AG08395 (cell line): ENCODE measurements at places on chromosomes 4 and X.
A peak's percentile ranks its signal among the peaks of the same experiment; 100 is the strongest.

DNA sequence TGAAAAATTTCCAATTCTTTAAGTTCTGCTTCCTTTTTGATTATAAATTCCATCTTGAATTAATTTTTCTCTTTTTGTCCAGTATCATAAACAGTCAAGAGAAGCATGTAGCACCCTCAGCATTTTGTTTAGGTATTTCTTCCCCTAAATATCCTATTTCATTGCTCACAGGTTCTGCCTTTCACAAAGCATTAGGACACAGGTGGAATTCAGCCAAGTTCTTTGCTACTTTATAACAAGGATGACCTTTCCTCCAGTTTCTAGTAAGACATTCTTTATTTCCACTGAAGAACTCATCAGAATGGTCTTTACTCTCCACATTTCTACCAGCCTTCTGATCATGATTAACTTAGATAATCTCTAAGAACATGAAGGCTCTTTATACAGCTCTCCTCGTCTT is 7.4 kb downstream of the SLC9B1 start:
- DNase-seq: peak; percentile 4

DNA sequence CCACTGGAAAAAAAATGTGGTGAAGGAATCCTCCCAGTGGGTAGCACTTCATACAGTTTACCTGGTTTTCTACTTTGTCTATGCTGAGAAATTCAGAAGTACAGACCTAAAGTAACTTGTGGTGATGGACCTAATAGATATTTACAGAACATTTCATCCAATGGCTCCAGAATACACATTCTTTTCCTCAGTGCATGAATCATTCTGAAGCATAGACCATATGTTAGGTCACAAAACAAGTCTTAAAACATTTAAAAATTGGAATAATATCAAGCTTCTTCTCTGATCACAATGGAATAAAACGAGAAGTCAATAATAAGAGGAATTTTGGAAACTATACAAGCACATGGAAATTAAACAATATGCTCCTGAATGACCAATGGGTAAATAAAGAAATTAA is 450.1 kb upstream of the INTU start:
- DNase-seq: no peak

GRCh38 chr4:3335982-3336381 is 43.2 kb downstream of the RGS12 start:
- DNase-seq: no peak

- no peak for DNase-seq
Observed at GRCh38 chr4:17152941-17153540, 254.6 kb upstream of the LDB2 start.
